ENCODE measurements at places on chromosomes 2 and 18.

DNA sequence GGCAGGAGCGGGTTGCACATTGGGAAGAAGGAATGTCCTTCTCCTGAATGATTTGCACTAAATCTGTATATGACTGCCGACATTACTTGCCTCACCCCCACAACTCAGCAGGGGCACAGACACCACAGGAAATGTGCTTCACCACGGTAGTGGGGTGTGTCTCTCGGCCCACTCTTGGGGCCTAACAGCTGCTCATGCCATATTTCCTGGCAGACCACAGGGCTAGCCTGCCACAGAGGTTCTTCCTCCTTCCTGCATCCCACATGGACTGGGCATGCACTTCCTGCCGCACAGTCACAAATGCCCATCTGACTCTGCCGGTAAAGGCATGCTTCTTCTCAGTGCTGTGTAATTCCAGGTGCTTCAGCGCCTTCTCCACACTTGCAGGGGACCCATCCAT, 10.3 kb upstream of the PAPOLG start:
- no peak for DNase-seq

- DNase-seq, result no peak
Measured at GRCh38 chr2:79368116-79368630, 144.7 kb upstream of the CTNNA2 start.

DNA sequence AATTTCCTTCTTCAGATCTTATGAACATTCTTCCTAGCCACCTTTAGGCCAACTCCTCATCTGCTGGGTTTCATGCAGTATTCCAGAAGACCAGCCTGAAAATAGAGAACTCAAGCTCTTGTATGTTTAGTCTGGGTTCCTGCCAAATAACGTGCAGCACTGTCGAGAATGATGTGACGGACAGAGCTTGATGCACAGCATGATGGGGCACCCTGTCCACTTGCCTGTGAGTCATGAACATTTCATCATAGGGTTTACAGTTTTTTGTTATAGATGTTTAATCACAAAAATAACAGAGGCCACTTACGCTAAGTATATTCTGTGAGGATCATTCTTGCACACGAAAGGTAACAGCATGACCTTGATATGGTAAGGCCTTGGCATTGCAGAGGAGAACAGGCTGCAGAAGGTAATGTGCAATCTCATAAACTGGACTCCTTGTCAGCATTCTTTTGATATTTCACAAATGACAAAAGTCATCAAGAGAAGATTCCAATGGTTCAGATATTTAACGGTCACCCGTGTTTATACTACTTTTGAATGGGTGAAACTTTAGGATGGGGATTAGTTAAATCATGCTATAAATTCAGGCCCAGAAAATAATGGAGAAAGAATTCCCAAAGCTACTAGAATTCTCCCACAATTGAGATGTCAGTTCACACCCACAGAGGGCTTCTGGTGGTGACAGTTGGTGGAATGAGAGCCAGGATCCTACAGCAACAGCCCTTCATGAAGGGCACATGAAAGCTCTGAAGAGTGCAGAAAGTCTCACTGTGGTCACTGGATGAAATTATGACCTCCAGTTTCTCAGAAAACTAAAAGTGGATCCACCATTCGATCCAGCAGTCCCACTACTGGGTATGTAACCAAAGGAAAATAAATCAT, 396.1 kb upstream of the RAB12 start:
- DNase-seq, result no peak

DNA sequence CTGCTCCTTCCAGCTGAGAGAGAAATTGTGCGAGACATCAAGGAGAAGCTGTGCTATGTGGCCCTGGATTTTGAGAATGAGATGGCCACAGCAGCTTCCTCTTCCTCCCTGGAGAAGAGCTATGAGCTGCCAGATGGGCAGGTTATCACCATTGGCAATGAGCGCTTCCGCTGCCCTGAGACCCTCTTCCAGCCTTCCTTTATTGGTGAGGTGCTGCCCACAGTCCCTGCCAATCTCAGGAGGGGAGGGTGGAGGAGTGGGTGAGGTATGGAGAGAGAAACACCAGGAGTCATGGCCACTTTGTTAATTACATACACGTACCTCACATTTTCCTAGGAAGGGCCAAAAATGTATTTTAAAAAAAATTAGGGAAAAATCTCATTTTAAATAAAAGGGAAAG, 12.0 kb upstream of the DGUOK start:
- DNase-seq, result no peak

GRCh38 chr2:47629501-47630460, 153.2 kb upstream of the MSH6 start:
- no peak for DNase-seq

DNA sequence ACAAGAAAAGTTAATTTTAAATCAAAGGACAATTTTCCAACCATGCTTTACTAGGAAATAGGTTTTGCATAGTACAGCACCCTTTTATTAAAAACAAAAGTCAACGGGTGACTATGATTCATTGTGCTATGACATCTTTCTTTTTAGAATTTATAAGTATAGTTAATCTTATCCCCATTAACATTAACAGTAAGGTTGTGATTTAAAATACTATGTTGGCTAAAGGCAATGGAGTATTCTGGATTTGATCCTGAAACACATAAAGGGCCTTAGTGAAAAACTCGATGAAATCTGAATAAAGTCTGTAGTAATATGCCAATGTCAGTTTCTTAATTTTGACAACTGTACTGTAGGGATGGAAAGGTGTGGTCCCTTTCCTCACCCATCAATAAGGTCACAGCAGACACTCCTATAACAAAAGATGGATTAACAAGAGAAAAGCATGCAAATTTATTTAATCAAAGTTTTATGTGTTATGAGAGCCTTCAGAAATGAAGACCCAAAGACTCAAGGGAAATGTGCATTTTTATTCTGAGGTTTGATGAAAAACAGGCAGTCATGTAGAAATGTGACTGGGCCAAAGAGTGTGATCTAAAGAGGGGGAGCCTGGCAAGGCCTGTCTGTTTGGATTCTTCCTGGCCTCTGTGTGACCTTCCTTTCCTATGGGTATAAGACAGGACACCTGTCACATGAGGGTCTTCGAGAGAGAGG, 731.4 kb downstream of the TSN start:
- no peak for DNase-seq

DNA sequence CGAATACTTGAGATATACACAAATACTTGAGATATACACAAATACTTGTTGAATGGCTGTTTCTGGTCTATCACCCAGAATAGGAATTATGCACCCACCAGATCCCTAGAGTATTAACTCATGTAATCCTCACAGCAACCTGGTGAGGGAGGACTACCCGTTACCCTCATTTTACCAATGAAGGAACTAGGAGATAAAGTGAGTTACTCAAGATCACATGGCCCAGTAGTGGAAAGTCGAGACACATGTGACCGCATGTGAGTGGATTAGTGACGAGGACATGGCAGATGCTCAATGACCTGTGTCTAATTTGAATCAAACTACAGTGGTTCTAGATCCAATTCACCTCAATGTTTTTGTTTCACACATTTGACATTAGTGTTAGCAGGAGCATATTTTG, 2.4 kb downstream of the MOGAT1 start:
- no peak for DNase-seq

DNA sequence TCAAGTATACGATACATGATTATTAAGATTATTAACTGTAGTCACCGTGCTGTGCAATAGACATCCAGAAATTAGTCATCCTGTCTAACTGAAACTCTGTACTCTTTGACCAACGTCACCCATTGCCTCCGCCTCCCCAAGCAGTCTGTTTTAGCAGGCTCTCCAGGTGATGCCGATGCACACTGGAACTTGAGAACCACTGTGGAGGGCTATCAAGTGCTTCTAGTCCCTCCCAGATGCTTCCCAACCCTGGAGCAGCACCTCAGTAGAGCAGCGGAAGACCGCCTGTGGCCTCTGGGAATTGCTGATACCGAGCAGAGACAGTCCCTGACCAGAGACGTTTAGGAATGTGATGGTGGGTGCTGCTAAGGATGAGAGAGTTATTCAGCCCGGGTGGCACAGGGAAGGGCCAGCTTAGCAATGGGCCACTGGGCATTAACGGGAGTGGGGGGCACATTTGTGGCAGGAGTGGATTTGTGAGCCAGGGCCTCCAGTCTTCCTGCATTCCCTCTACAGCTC, 50.7 kb downstream of the LIPG start:
- no peak for DNase-seq

DNA sequence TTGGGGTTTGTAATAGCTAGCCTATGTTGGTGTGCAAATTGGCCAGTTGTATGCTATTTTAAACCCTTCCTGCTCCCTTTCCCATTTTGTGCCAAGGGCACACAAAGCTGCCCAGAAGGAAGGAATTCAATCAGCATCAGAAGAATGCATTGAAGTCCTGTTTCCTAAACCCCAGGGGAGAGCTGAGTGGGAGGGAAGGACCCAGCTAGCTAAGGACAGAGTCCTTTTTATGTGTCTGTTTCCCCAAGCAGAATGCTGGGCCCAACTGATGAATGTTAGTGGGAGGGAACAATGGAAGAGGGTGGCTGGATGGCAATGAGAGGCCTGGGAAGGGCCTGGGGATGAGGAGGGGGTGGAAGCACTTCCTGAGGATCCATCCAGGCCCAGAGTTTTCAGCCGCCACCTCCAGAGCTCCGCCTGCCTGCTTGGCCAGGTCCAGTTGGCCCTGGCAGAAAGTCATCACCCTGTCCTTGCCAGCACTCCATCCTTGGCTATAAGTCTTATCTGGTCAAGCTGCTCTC, 32.7 kb downstream of the MEX3C start:
- no peak for DNase-seq

DNA sequence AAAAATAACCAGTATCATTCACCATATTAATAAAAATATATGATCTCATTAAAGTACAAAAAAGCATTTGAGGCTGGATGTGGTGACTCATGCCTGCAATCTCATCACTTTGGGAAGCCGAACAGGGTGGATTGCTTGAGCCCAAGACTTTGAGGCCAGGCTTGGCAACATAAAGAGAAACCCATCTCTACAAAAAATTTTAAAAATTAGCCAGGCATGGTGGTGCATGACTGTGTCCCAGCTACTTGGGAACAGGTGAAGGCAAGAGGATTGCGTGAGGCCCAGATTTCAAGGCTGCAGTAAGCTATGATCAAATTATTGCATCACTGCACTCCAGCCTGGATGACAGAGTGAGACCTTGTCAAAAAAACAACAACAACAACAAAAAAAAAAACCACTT, 75.9 kb downstream of the RAD51AP2 start:
- no peak for DNase-seq

DNA sequence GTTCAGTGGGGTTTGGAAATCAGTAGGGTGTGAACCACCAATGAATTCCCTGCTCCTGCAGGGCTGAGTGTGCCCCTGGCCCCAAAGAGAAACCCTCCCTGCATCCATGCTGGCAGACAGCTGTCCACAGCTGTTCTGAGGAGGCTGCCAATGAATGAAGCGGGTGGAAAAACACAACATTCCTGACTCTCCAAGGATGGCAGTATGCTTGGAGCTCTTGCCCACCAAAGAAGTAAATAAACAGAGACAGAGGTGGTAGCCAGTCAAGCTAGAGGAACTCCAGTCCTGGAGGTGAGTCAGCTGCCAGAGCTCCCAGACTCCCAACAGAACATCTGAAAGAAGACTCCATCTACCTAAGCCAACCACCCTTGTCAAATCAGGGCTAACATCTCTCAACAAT, 6.2 kb downstream of the ZBTB7C start:
- no peak for DNase-seq

DNA sequence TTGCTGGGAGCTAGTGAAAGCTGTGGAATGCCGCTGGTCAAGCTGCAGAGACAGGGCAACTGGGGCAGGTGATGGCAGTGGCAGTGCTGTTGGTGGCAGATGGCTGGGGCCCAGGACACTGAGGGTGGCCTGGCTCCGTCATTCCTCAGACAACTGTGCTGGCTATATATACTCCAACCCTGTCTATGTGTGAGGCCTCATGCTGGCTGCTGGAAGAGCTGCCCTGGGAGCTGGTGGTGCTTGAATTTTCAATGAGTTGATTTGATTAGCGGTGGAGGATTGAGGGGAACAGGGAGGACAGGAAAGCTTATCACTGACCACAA, 66.5 kb upstream of the TMEM200C start:
- DNase-seq, result no peak

GRCh38 chr2:157856187-157856515, 20.0 kb downstream of the ACVR1 start:
- no peak for DNase-seq

- no peak for DNase-seq
Measured at GRCh38 chr2:85771486-85771885, 17.7 kb downstream of the ATOH8 start.

- DNase-seq, result no peak
Measured at GRCh38 chr2:36587556-36587955, 10.4 kb downstream of the FEZ2 start.

DNA sequence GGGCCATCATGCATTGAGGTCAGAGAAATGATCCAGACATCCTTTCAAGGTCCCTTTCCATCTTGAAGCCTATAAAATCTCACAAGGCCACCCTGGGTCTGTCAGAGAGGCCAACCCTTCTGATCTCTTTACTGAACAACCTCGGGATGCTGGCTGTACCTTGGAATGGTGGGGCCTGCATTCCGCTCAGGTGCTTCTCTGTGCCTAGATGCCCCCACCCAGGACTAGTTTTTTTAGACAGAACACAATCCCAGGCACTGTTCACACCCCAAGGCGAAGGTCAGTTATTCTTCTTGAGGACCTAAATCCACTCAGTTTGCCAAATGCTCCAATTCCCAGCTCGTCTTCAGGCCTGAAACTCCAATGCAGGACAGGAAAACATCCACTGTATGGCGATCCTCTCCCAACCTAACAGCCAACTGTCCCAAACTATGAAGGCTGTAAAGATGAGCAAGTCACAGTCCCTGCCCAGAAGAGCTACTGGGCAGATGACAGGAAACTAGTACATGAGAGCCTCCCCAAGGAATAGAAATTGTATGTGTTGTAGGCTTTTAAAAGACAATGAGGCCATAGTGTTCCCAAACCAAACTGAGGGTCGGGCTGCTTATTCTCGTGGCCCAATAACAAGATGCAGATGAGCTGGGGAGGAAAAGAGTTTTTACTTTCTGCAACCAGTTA, 154.4 kb upstream of the ACAA2 start:
- no peak for DNase-seq

DNA sequence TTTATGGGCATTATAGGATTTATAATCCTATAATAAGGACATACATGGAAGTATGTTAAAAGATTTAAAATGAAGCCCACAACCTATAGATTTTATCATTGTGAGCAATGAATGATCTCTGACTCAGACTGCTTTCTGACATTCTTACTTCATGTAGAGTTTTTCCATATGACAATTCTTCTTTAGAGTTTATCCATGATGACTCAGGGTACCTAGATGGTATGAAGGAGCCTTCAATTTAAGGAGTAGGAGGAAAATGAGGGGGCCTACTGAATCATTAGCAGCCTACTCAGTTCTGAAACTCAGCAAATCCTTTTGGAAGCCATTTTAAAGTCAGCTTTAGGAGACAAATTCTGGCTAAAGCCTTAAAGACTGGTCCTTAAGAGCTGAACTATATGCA, 10.4 kb downstream of the PELI1 start:
- DNase-seq, result no peak

- DNase-seq, result no peak
Measured at GRCh38 chr2:117931978-117932377, 81.9 kb downstream of the CCDC93 start.

DNA sequence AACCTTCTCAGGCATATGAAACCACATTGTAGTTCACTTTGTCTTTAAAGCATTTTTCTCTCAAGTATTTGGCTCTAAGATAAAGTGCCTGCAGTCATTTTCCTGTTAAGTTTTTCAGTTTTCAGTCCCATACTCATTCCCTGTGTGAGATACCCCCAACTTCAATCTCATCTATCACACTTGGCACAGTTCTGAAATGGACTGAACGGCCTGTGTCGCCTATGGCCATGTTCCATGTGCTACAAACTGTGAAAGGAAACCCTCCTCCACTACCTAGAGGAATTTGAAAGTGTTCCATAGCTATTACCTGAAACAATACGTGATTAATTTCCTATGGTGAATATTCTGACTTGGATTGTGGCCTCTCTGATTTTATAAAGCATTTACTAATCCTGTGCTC, 319.1 kb downstream of the CTNNA2 start:
- DNase-seq, result no peak

All from stimulated activated CD4-positive, alpha-beta T cell treated with anti-CD3 and anti-CD28 coated beads, Interleukin-1b, Interleukin-23, amount 100 ng/mL, for 1 hour (primary cell).